B cell (primary cell): ENCODE measurements at places on chromosomes 11 and 22. TPM values are rescaled to one million over a fixed set of nuclear protein-coding genes. Genes with fewer than 3 reads are reported as not detected.

The NFAM1 gene
- total RNA-seq = 0.27 and 0.32 TPM in 2 replicates

- DNase-seq = no peak
These were observed 34.8 kb downstream of the CELSR1 start for GRCh38 chr22:46502440-46503175.

The IGLL1 gene
- total RNA-seq = not detected in 2 replicates

The ELFN2 gene
- total RNA-seq = 0.12 and 0.22 TPM in 2 replicates

GRCh38 chr22:49244466-49245420 lies 582.9 kb downstream of the BRD1 start:
- DNase-seq = no peak

DNA sequence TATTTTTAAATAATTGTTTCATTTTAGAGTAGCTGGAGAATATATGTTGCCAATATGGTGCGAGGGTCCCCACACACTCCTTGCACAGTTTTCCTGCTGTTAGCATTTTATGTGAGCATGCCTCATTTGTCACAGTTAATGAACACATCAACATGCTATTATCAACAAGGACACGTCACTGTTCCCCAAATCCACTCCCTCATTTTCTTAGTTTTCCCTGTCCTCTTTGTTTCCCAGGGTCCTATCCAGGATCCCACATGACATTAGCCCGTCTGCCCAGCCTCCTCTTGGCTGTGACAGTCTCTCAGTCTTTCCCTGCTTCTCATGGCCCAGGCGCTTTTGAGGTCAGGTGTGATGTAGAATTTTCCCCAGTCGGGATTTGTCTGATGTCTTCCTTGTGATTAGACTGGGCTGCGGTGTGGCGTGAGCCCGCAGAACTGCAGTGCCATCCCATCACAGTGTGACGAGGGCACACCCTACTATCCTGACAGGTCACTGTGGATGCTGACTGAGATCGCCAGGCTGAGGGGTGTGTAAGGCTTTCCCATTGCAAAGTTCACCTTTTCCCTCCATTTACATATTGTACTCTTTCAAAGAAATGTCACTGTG lies 450.6 kb upstream of the B3GAT1 start:
- no peak for DNase-seq

- peak; percentile 33 for DNase-seq
These were observed 108.2 kb upstream of the OR4B1 start for GRCh38 chr11:48108231-48109045.

- DNase-seq = no peak
These were observed 118.2 kb upstream of the BLID start for GRCh38 chr11:122234257-122234656.
